ENCODE measurements at places on chromosomes 7 and 10.

DNA sequence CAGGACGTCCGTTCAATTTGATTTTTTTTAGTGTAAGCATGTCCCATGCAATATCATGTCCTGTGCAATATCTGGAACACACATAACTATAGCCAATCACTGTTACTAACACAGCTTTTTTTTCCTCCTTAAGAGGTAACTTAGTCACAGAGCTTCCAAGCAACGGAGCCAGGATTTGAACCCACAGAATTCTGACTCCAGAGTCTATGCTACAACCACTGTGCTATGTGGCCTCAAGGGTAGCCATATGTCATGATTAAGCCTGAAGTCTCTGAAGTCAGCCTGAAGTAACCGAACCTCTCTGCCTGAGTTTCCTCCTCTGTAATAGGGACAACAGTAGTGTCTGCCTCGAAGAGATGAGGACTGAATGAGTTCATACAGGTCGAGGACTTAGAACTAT is 42.2 kb upstream of the TCF7L2 start:
- DNase-seq = no peak

DNA sequence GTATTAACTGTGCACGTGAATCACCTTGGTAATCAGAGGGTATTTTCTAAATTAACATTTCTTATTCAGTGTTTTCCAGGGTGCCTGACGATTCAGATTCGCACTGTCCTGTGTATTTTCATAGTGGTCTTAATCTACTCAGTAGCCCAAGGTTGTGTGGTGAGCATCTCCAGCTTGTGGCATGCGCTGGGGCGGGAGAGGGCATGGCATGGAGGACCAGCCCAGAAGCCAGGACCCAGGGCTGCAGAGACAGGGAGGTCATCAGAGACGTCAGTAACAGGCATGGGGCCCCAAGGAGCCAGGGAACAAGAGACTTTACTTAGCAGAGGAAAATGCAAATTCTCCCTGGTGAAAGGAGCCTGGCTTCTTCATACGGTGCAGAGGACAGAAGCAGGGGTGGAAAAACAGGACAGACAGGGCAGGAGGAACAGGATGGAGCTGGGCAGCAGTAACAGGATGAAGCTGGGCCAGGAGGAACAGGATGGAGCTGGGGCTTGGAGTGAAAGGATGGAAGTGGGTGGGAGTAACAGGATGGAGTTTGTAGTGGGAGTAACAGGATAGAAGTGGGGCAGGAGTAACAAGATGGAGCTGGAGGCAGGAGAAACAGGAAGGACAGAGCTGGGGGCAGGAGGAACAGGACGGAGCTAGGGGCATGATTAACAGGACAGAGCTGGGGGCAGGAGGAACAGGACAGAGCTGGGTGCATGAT is 110.9 kb downstream of the ADCY1 start:
- no peak for DNase-seq

DNA sequence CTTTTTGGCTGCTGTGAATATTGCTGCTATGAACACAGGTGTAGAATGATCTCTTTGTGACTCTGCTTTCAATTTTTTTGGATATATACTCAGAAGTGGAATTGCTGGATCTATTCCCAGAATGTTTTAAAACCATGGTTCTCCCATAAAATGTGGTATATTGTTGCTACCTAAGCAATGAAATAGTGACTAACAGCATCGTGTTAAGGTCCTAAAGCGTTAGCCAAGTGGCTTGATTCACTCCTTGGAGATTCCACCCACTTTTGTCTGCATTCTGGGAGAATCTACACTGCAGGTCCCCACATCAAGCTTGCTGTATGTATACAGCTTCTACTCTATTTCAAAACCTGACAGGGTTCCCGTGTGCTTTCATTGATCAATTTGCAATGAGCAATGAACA is 105.6 kb downstream of the CDK6 start:
- DNase-seq = no peak

GRCh38 chr7:92255308-92255707 is 9.5 kb downstream of the ANKIB1 start:
- DNase-seq = peak; percentile 41

DNA sequence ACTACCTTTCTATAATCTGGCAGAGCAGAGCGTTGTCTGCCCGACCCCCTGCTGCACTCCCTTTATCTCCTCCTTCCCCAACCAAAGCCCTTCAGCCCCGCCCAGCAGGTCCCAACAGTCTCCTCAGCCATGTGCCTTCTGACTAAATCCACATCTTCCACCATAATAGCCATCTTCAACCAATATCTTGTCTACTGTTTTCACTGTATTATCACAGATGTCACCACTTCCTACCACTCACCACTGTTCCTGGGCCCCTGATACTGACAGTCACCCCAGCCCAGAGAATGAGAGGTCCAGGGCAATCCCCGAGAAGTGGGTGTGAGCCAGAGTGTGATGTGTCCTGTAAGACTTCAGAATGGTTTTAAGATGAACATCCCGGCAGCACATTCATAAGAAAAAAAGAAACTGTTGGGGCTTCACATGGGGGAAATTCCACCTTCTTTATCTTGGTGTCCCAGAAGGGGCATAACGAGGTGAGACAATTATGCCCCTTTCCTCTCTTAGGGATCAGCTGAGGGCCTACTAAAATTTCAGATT is 25.3 kb downstream of the CCDC6 start:
- DNase-seq = no peak

DNA sequence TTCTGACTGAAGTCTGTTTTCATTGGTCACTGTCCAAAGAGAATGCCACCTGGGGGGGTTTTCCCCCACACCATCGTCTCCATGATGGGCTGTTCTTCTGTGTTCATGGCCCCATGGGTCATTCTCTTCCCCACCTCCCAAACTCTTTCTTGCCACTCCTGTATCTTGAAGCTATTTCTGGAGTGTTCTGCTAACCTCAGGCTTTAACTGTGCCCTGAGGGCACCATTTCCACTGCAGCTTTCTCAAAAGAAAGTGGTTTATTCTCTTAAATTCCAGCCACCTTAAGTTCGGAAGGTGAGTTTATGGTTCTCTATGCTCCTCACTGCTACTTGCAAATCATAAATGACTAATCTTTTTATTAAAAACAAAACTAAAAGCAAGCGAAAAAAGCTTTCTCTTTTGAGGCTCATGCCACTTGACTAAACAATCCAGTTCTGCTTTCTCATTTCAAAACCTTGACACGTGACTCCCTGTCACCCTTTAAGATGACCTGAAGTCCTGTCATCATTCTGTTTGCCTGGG is 7.4 kb upstream of the APBB1IP start:
- DNase-seq = no peak

- no peak for DNase-seq
These were observed 282.0 kb upstream of the AKR1E2 start for GRCh38 chr10:4543938-4544533.

GRCh38 chr10:23075672-23076071 is 19.7 kb upstream of the MSRB2 start:
- no peak for DNase-seq

- DNase-seq = no peak
These were observed 369.1 kb downstream of the PLXNA4 start for GRCh38 chr7:132207211-132207610.

- no peak for DNase-seq
These were observed 12.6 kb downstream of the NEURL1 start for GRCh38 chr10:103506061-103506460.

DNA sequence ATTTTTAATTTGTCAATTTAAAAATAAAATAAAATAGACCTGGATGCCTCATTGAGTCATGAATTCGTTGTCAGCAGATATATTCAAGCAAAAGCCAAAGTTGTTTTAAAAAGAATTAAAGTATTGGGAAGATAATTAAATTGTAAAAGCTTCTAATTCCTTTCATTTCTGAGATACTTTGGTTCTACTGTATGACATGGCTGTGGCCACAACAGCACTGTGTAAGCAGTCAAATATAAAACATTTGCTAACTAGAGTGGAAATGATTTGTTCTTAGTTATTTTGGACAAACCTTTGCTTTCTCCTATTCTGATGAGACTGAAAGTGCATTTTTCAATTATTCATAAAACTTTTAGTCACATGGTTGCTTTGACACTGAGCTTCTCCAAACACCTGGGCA is 143.6 kb upstream of the FAM13C start:
- DNase-seq = no peak

DNA sequence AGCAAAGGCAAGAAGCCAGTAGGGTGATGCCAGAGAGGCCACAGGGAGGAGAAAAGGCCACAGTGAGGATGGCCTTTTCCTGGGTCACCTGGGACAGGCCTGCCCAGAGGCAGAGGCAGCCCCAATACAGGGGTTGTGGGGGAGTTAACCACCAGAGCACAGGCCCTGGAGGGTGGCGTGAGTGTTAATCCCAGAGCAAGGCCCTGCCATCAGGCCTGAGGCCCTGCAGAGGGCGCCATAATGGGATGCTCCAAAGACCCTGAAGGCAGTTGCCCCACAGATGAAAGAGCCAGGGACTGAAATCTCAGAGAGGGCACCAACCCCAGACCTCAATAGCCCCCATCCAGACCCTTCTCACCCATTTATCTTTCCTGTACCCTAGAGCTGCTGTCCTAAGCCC is 23.9 kb downstream of the SLC13A4 start:
- no peak for DNase-seq

Data from skeletal muscle cell (primary cell).